C1 segment of cervical spinal cord (tissue), 14 donors: ENCODE measurements at places on chromosomes 3 and 15.

- no peak for DNase-seq
These were observed 470.6 kb downstream of the OCA2 start for GRCh38 chr15:27628486-27628885.

- DNase-seq: no peak
These were observed 19.5 kb upstream of the TIMP4 start for GRCh38 chr3:12178091-12178820.

GRCh38 chr3:126109146-126109879, 25.4 kb upstream of the SLC41A3 start:
- no peak for DNase-seq

DNA sequence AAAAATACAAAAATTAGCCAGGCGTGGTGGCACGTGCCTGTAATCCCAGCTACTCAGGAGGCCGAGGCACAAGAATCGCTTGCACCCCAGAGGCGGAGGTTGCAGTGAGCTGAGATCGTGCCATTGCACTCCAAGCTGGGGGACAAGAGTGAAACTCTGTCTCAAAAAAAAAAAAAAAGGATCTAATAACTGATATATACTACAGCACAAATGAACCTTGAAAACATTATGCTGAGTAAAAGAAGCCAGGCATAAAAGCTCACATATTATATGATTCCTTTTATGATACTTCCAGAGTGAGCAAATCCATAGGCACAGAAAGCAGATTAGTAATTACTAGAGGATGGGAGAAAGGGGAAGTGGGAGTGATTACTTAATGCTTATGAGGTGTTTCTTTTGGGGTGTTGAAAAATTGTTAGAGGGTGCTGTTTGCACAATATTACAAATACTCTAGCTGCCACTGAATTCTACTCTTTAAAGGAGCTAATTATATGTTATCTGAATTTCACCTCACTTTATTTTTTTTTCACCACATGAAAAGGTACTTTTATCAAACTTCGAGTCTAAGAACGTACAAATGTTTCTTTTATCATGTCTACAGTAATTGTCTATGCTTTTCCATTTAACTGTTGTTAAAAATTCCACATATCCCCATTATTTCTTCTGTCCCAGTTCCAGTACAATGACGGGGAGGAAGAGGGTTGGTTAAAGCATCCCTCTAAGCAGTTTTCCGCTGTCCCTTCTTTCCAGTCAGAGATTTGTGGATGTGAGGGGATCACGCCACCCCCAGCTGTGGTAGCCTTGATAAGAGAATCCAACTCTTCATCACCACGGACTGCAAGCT, 77.7 kb upstream of the FAM174B start:
- no peak for DNase-seq

- no peak for DNase-seq
These were observed 15.7 kb upstream of the RPLP1 start for GRCh38 chr15:69436951-69437350.

- no peak for DNase-seq
These were observed 5.3 kb upstream of the ALPK3 start for GRCh38 chr15:84811828-84812227.

- DNase-seq: no peak
These were observed 13.2 kb downstream of the TSC22D2 start for GRCh38 chr3:150421256-150421655.

DNA sequence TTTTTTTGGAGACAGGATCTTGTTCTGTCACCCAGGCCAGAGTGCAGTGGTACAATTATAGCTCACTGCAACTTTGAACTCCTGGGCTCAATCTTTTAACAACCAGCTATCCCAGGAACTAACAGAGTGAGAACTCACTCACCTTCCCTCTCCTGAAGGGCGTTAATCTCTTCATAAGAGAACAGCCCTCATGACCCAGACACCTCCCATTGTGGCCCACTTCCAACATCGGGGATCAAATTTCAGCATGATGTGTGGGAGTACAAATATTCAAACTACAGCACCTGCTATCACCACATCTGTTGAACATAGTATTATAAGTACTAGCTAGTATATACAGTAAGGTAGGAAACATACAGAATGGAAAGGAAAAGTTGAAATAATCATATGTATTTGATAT, 132.5 kb downstream of the DOCK3 start:
- no peak for DNase-seq

DNA sequence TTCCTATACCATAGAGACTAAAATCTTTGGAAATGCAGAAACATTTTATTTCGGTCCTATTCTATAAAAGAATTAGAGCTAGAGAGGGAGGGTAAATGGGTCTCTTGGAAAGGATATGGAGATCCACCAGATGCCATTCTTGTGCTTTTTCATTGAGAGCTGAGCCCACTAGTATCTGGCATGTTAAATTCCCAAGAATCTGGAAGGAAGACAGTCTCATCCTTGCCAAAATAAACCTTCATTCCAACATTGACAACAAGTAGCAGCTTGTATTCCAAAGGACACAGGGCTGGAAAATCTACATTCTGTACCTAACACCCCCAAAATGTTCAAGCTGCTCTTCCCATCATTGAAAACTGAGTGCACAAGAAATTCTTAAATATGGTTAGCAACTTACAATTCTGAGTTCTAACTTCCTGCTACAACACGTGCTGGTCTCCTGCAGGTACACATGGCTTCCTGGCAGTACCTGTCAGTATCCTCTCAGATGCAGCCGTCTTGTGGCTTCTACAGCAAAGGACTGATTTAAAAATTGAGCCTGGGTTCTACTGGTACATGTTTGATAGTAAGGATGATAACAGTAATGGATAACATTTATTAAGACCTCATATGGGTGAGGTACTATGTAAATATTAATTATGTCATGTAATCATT, 348.1 kb downstream of the SV2B start:
- no peak for DNase-seq

DNA sequence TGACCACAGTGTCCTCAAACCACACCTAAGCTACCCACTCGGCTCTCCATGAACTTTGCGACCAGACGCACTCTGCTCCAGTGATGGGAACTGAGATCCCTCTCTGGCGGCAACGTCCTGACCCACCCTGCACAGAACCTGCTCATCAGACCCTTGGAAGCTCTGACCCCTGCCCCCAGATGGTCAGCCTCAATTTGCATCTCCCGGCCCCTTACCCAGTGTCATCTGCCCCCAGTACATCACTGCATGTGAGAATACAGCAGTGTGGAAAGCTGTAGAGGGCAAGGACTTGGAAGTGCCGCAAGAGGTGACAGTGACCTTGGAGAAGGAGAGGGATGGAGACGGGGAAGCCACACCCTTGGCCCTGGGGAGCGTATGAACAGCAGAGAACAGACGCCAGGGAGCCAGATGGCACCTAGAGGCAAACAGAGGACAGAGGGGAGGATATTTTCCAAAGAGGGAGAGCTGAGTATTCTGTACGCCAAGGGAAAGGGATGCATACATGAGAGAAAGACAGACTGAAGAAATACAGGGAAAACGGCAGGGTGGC, 192.0 kb downstream of the XXYLT1 start:
- no peak for DNase-seq

DNA sequence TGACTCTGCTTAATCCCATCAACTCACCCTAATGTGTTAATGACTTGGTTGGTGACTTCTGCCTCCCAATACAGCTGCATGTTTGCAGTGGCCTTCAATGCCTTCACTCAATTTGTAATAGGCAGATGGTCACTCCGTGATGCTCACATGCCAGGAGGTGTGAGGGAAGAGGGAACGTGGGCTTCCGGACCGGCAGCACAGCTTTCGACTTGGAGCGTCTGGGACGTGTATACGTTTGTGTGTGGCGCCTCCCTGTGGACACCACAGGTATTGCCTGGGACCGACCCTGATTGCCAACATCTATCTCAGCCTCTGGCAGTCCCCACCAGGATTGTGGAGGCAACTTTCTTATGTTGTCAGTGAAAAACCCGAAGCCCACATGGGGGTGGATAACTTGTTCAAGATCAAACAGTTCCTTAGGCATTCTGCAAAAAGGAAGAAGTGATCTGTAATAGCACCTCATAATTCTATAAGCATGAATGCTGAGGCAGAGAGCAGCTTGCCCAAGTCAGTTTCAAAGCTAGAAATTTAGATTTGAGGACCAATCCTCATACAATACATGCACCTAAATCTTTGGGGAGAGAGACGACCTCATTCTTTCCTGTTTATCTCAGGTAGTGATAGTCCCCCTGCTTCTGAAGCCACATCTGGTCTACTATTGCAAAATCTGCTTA, 16.9 kb downstream of the MRPL46 start:
- DNase-seq: peak; percentile 16

DNA sequence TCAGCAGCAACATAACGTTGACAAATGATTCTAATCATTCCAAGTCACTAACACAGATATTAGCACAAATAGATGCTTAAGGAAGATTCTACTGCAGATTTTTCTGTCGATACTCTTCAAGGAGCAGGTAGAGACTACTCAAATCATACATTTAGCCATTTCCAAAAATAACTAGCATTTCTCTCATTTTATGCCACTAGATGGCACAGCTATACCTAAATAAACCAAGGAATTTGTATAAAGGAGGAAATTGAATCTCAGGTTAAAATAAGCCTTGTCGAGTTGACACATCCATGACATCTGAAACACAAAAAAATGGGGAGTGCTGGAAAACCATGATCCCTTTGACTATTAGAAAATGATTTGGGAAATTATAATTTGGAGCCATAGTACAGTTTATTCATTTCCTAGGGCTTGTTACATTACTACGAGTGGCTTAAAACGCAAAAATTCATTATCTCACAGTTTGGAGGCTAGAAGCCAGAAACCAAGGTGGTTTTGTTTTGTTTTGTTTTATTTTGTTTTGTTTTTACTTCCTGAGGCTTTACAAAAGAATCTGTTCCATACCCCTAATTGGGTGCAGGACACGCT, 59.5 kb upstream of the STRIT1 start:
- no peak for DNase-seq

GRCh38 chr3:111521891-111522290, 20.1 kb upstream of the CD96 start:
- DNase-seq: no peak

DNA sequence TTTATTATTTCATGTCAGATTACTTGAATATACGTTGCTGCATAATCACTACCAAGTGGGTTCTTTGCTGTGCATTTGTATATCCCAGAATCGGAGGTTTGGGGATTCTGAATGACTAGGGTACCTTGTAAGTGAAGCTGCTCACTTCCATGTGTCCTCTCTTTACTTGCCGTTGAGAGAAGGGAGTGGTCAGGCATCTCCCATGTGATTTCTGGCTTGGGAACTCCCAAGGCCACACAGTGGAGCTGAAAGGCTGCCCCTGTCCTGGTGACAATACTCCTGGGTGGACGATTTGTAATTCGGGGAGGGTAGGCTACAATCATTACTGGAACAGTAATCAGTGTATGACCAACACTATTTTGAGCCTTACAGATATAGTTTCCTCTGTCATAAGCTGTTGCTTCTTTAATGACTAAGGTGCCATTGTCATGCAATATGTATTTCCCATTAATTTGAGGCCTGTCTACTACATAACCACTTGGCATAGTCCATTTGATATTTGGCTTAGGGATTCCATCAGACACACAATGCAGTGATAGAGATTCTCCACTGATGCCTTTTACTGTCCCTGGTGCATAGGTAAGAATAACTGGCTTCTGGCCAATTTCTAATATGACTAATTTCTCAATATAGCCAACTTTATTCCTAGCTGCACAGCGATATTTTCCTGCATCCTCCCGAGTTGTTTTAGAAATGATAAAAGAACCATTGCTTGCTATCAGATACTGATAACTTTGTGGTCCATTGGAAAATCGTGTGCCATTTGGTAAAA, 24.0 kb downstream of the IGSF10 start:
- no peak for DNase-seq

- no peak for DNase-seq
These were observed 78.8 kb upstream of the PRR23C start for GRCh38 chr3:139123377-139124095.

DNA sequence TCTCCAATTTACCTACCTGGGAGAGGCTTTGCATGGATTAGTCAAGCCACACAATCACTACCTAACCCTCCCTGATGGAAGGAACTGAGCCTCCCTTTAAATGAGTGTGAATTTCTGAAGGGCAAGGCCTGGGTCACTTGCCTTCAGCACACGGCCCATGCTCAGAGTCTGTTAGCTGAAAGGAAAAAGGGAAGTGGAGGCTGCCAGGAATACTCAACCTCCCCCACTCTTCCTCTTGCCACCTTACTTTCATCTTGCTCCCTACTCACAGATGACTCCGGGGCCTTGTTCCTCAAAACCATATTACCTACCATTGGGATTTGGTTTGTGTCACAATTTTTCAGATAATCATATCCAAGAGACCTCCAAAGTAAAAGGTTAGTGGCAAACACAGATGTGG, 220.0 kb downstream of the ABHD5 start:
- no peak for DNase-seq
